ENCODE measurements at places on chromosomes 1 and 21.

- no peak for DNase-seq
Observed at GRCh38 chr21:46056450-46056903, 41.4 kb upstream of the COL6A2 start.

- peak; percentile 58 for DNase-seq
Observed at GRCh38 chr21:14403681-14404318, 20.9 kb upstream of the HSPA13 start.

GRCh38 chr1:22884806-22885530 lies 87.7 kb downstream of the LACTBL1 start:
- no peak for DNase-seq

DNA sequence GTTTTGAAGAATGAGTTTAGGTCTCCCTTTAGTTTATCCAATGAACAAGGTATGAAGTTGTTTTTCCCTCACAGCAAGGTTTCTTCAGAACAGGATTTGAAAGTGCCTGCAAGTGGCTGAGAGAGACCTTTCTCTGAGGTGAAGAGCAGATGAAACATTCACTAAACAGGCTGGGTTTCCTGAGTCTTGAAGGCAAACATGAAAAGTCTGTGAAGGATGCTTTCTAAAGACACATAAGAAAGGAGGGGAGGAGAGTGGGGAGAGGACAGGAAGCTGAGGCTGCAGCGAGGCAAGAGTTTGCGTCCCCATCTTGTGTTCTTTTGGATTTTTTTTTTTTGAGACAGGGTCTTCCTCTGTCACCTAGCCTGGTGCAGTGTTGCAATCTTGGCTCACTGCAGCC lies 95.7 kb upstream of the SIM2 start:
- DNase-seq: no peak

DNA sequence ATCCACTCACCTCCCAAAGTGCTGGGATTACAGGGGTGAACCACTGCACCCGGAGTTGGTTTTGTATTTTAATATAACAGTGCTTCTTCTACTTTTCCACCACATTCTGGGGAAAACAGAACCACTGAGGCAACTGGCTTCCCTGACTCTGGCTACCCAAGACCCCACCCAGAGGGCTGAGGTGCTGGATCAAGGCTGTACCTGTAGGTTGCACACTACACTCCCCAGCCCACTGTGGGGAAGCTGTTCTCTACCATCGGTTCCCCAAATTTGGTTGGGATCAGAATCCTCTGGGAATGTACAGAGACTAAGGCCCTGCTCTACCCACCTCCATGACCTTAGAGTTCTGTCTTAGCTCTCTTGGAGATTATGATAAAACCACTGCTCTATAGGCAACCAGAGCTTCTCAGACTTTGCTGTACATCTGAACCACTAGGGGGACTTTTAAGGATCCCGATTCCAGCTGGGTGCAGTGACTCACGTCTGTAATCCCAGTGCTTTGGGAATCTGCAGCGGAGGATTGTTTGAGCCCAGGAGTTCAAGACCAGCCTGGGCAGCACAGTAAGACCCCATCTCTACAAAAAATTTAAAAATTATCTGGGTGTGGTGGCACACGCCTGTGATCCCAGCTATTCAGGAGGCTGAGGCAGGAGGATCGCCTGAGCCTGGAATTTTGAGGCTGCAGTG lies 51.6 kb downstream of the GNG4 start:
- DNase-seq: peak; percentile 23

DNA sequence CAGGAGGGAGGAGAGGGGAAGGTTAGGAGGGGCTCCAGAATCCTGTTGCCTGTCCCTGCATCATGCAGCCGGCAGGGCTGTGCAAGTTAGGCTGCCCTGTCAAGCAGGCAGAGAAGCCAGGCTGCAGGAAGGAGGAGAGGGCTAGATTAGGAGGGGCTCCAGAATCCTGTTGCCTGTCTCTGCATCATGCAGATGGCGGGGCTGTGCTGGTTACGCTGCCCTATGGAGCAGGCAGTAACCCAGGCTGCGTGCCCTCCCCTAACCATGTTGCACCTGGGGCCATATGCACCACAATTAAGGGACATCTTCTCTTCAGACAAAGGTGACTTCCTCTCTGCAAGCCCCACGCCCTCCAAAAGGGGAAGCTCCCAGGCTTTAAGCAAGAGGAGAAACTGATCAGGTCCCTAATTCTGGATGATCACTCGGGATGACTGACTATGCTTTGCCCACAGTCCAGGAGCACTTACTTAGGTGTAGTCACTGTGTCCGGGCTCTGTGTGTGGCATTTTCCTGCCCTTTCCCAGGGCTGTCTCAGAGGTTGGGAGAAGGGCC lies 457.4 kb downstream of the SETD4 start:
- no peak for DNase-seq

- no peak for DNase-seq
Observed at GRCh38 chr1:53411541-53412152, 47.6 kb upstream of the DMRTB1 start.

DNA sequence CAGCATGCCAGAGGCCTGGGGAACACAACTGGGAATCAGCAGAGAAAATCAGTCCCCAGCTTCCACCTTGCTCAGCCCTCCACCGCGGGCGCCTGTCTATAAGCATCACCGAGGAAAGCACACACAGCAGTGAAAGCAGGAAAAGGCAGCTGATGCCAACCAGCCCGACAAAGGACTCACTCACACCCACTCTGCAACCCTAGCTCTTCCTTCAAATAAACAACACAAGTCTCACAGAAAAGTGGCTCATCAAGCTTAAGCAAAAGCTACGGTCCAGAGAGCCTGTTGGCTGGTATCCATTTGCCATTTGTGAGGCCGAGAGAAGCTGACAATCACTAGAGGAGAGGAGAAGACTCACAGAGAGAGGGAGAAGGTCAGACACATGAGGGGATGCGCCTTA lies 27.1 kb downstream of the MRAP start:
- DNase-seq: no peak

GRCh38 chr1:40877698-40878097 lies 15.5 kb upstream of the CITED4 start:
- DNase-seq: no peak

- DNase-seq: no peak
Observed at GRCh38 chr1:15618655-15619525, 1.6 kb downstream of the DDI2 start.

GRCh38 chr1:39230261-39231190 lies 26.0 kb downstream of the MACF1 start:
- peak; percentile 71 for DNase-seq

DNA sequence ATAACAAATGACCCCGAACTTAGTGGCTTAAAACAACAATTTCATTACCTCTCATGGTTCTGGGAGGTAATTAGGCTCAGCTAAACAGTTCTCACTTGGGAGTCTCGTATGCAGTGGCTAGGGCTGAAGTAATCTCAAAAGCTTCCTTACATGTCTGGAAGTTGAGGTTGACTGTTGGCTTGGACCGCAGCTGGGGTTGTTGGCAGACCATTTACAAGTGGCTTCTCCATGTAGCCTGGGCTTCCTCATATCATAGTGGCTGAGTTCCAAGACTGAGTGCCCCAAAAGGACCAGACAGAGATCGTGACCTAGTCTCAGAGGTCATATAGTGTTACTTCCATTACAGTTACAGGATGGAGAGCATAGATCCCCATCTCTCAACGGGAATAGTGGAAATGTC lies 2.4 kb upstream of the POGZ start:
- no peak for DNase-seq

DNA sequence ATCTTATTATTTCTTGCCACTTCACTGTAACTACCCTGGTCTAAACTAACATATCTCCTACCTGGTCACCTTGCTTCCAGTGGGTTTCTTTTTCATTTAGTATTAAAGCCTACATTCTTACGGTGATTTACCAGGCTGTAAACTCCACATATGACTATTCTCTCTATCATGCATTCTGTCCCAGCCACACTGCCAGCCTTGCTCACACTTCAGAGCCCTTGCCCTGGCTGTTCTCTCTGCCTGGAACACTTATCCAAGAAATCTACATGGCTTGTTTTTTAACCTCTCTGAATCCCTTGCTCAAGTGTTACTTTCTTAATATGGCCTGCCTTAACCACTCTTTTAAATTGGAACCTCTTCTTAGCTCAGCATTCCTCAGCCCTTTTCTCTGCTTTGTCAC lies 212.7 kb downstream of the GPR52 start:
- DNase-seq: no peak

- no peak for DNase-seq
Observed at GRCh38 chr1:8113262-8114220, 87.4 kb upstream of the ERRFI1 start.

DNA sequence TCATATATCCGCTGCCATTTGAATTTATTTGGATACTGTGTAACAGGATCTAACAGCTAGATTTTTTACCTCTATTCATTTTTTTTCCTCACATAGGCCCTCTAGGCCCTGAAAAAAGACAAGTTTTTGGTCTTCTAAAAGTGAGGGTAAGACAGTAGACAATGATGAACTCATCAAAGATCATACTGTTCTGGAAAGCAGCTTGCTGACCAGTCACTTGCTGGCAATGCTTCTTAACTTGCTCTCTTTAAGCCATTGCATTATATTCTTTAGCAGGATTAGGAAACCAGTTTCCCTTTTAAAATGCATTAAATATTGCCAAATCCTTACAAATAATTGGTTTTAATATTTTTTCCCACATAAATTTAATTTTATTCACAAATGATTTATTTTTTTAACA lies 65.5 kb downstream of the SYT14 start:
- DNase-seq: no peak

DNA sequence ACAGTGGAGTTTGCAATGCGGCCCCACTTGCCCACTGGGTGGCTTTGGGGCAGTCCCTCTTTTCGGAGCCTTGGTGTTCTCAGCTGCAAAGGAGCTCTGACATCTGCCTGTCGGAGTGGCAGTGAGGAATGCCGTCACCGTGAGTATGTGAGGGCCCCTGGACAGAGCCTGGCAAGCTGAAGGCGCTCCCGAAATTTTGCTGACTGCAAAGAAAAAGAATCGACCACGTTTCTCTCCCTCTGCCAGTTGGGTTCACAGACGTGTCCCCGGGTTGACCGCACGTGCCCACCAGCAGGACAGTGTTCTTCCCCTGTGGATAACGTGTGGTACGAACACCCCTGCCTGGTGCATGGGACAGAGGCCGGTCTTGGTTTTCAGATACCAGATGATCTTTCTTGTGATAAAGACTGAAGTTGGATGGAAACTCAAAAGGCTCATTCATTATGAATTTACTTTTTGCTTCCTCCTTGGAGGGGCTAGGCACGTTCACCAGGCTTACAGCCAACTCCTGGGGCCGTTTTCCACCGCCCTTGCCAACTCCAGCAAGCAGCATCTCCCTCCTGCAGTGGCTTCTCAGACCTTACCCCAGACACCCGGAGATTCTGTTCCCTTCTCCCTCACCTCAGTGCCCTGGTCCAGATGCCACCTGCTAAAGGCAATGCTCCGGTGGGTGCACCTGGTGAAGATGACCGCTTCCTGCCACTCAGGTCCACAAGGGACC lies 29.7 kb downstream of the ECE1 start:
- no peak for DNase-seq

All from AML-193 (cell line).